Small intestine (tissue), 16 donors: ENCODE measurements at places on chromosomes 11 and 22. TPM values are rescaled to one million over a fixed set of nuclear protein-coding genes. Genes with fewer than 3 reads are reported as not detected.

DNA sequence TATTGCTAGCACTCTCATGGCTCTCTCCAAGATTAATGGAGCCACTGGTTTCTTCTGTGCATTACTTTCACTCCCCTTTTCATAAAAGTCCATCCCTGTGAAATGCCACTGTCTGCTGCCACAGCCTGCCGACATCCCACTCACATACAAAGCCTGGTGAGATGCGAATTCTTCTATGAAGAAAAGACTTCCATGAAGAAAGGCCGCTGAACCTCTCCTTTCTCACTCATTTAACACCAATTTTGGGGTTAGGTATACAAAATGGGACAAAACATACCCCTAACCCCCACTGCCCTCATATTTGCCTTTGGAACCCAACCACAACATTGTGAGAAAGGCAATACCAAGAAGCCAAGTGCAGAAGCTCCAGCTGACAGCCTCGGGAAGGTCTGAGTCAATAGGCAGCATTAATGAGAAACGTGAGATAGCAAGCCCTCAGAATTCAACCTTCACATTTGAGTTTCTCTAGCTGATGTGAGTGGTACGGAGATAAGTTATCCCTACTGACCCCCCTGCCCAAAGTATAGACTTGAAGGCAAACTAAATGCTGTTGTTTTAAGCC lies 156.4 kb downstream of the ATG16L2 start:
- H3K4me3 ChIP-seq, result no peak overlapping the region
- DNase-seq, result no peak
- H3K4me1 ChIP-seq, result peaks cover 6% of the 10 kb centered on the region
- H3K36me3 ChIP-seq, result no peaks in the 10 kb centered on the region

DNA sequence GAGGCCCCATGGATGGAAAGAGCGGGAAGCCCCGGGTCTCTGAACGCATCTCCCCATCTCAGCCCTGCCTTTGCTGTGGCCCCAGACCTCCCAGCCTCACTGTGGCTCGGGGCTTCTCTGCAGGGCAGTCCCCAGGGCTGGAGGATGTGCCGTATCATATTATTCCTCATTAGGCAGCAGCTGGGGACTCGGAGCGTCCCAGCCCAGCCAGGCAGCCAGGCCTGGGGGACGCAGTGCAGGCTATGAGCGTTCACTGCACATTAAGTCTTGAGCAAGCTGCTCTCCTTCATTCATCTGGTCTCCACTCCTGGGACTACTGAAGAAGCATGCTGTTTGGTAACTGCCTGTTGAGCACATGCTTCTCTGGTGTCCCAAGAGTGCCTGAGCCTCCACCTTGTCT lies 226.8 kb upstream of the TBCEL start:
- no peak for DNase-seq
- no peaks in the 10 kb centered on the region for H3K4me1 ChIP-seq
- H3K27me3 ChIP-seq, result no peaks in the 10 kb centered on the region
- H3K36me3 ChIP-seq, result no peaks in the 10 kb centered on the region

GRCh38 chr11:115428306-115428705 lies 75.9 kb downstream of the CADM1 start:
- DNase-seq, result no peak
- H3K36me3 ChIP-seq, result no peaks in the 10 kb centered on the region
- no peaks in the 10 kb centered on the region for H3K4me1 ChIP-seq
- no peak overlapping the region for H3K27ac ChIP-seq
- no peaks in the 10 kb centered on the region for H3K27me3 ChIP-seq

- H3K4me1 ChIP-seq, result no peaks in the 10 kb centered on the region
- H3K27ac ChIP-seq, result no peak overlapping the region
- no peaks in the 10 kb centered on the region for H3K36me3 ChIP-seq
- no peak overlapping the region for H3K4me3 ChIP-seq
Observed at GRCh38 chr11:3803726-3804495, 4.4 kb upstream of the PGAP2 start.

DNA sequence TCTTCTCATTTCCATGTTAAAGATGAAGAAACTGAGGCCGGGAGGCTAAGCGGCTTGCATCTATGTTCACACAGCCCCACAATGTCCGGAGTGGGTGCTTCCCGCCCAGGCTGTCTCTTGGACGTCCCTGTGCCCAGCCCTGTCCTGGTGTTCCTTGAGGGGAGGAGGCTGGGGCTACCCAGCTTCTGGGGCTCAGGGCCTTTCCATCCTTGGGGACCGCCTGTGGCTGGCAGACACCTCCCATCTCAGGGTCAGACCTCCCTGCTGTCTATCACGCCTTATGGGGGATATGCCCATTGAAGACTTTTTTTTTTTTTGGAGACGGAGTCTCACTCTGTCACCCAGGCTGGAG lies 95.5 kb downstream of the WNT7B start:
- H3K36me3 ChIP-seq, result no peaks in the 10 kb centered on the region
- H3K27ac ChIP-seq, result no peak overlapping the region
- no peak overlapping the region for H3K4me3 ChIP-seq
- H3K27me3 ChIP-seq, result peaks cover 58% of the 10 kb centered on the region
- DNase-seq, result no peak

DNA sequence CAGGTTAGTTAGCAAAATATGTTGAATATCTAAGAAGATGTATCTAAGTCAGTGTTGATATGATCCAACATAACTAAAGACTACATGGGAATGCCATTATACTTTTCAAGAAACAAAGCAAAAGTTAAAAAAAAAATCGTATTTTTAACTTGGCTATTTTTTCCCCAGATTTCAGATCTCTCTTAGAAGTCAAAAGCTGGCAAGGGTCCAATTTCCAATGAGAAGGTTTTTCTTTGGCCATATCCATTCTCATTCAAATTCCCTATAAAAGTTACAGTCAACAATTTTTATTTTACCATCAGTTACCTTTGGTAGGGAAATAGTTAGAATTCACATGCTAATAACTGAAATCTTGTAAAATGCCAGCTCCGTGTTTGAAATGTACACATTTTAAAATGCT lies 70.5 kb upstream of the FAT3 start:
- no peak for DNase-seq
- H3K27me3 ChIP-seq, result no peaks in the 10 kb centered on the region
- no peak overlapping the region for H3K27ac ChIP-seq
- no peak overlapping the region for H3K4me3 ChIP-seq
- no peaks in the 10 kb centered on the region for H3K4me1 ChIP-seq

- H3K27ac ChIP-seq, result no peak overlapping the region
- no peaks in the 10 kb centered on the region for H3K36me3 ChIP-seq
- peaks cover 2% of the 10 kb centered on the region for H3K4me1 ChIP-seq
- H3K27me3 ChIP-seq, result no peaks in the 10 kb centered on the region
- DNase-seq, result no peak
Observed at GRCh38 chr22:35476341-35476740, 64.3 kb upstream of the RASD2 start.

- DNase-seq, result peak; percentile 85
- no peak overlapping the region for H3K27ac ChIP-seq
Observed at GRCh38 chr11:65884716-65885092, 3.6 kb downstream of the FIBP start.

- H3K4me1 ChIP-seq, result no peaks in the 10 kb centered on the region
- H3K4me3 ChIP-seq, result no peak overlapping the region
- no peak for DNase-seq
- no peaks in the 10 kb centered on the region for H3K36me3 ChIP-seq
- H3K27me3 ChIP-seq, result peaks cover 10% of the 10 kb centered on the region
- H3K27ac ChIP-seq, result no peak overlapping the region
Observed at GRCh38 chr11:112966561-112966960, 5.3 kb downstream of the NCAM1 start.

DNA sequence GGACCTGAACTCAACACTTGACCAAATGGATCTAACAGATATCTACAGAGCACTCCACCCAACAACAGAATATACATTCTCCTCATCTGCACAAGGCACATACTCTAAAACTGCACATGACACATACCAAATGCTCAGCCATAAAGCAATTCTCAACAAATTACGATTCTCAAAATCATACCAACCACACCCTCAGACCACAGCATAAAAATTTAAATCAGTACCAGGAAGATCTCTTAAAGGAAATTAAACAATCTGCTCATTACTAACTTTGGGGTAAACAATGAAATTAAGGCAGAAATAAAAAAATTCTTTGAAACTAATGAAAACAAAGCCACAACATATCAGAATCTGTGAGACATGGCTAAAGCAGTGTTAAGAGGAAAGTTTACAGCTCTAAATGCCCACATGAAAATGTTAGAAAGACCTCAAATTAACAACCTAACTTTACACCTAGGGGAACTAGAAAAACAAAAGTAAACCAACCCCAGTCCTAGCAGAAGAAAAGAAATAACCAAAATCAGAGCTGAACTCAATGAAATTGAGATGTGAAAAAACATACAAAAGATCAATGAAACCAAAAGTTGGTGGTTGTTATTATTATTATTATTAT lies 37.2 kb downstream of the TMEM123 start:
- no peak overlapping the region for H3K27ac ChIP-seq
- no peaks in the 10 kb centered on the region for H3K36me3 ChIP-seq
- H3K4me3 ChIP-seq, result no peak overlapping the region
- H3K4me1 ChIP-seq, result no peaks in the 10 kb centered on the region
- no peak for DNase-seq
- H3K27me3 ChIP-seq, result no peaks in the 10 kb centered on the region

DNA sequence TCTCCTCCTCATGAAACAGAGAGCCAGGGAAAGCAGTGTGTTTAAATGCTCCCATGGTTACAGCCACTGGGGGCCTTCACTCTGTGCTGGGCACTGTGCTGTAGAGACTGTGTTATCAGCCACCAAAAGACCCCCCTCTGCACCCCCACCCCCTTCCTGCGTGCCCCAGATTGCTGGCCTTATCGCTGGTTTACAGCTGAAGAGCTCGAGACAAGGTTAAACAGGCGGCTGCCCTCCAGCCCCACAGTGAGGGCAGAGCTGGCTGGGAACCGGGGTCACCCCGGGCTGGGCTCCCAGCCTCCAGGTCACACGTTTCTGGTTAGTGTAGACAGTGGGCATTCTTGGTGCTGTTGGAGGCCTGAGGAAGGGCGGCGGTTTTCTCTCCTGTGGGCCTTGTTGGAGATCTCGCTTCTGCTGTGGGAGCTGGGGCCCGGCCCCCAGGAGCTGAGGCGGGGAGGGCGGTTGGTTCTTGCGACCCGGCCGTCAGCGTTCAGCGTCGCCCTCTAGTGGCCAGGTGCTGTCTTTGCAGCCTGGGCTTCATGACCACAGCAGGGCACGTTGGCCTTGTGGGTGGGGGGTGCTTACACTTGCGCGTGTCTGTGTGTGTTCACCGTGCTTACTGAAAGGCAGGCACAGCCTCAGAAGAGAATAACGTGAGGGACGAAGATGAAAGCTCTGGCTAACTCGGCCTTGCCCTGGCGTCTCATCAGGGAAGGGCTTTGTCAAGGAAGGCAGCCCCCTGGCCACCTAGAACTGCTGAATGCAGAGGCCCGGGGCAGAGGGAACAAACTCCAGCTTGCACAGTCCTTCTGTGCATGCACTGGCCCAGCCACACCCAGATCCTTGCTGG lies 40.8 kb downstream of the TBC1D22A start:
- H3K27me3 ChIP-seq, result no peaks in the 10 kb centered on the region
- peak; percentile 83 for DNase-seq
- H3K27ac ChIP-seq, result no peak overlapping the region
- peaks cover 59% of the 10 kb centered on the region for H3K36me3 ChIP-seq

DNA sequence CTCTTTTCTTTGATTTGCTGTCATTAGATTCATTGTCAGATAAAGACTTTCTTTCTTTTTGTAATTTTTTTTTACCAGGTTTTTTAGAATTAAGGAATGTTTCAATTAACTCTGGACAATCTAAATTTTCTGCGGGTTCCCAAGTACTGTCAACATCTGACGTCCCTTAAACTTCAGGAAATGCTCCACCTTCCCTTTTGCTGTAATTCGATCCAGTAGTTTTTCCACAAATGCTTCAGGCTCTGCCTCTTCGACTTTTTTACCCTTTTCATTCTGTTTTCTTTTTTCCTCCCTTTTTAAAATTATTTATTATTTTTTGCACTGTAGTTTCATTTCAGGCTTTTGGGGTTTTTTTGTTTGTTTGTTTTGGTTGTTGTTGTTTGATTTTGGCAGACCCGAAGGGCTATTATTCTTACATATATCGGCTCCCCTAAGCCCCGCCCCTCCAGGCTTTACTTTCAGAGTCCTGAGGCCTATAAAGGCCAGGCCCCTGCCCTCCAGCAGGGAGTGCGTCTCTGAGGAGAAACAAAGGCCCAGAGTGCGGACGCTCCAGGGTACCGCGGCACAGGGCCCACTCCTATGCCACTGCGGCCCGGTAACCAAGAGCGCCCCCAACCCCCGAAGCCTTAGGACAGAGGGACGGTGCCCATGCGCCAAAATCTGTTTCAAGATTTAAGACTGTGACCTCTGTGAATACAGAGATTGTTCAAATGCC lies 116.4 kb downstream of the TYR start:
- H3K4me1 ChIP-seq, result no peaks in the 10 kb centered on the region
- H3K4me3 ChIP-seq, result no peak overlapping the region
- H3K27ac ChIP-seq, result no peak overlapping the region
- DNase-seq, result no peak
- H3K27me3 ChIP-seq, result no peaks in the 10 kb centered on the region

GRCh38 chr11:827146-827896 lies 398 bp upstream of the CRACR2B start:
- peak overlapping the region; percentile 75 for H3K4me3 ChIP-seq
- peaks cover 37% of the 10 kb centered on the region for H3K36me3 ChIP-seq
- peak overlapping the region; percentile 92 for H3K27ac ChIP-seq
- H3K4me1 ChIP-seq, result peaks cover 77% of the 10 kb centered on the region

GRCh38 chr11:8345179-8345578 lies 81.5 kb upstream of the LMO1 start:
- H3K4me3 ChIP-seq, result no peak overlapping the region
- DNase-seq, result no peak
- H3K36me3 ChIP-seq, result no peaks in the 10 kb centered on the region
- H3K4me1 ChIP-seq, result no peaks in the 10 kb centered on the region
- H3K27me3 ChIP-seq, result no peaks in the 10 kb centered on the region

DNA sequence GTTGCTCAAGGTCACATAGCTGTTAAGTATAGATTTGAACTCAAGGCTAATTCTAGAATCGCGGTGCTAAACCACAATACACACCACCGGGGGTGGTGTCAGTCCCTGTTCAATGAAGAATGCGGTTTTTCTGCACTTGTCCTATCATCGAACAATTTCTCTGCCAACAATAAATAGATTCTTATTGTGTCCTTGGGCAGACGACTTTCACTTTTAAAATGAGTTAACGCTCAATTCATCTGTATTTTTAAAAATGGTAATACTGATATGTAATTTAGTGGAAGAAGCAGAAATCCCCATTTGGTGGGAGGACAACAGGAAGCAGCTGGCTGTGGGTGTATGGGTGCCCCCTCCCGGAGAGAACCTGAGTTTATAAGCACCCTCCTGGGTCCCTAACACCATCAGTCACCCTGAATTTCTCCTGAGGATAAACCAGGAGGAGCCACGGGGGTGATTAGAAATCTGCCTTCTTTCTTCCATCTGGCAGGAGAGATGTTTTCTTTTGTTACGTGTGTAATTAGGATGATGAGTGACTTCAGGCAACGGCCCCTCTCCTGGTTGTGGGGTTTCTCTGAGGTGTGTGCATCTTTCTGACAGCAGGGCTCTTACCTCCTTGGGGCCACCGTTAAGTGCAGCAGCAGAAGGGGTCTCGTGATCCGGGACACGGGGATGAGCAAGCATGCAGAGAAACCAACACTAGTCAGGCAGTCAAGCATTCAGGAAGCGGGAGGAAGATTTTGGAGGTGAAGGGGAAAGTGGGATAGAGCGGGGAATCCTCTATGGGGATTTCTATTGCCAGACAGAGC lies 87.7 kb downstream of the GRAMD1B start:
- DNase-seq, result no peak
- H3K27ac ChIP-seq, result no peak overlapping the region
- H3K4me1 ChIP-seq, result no peaks in the 10 kb centered on the region
- H3K27me3 ChIP-seq, result no peaks in the 10 kb centered on the region

Gene TECTA
- polyA plus RNA-seq, result not detected

Gene OTUB1
- 80.2 TPM for polyA plus RNA-seq

Gene RASD2
- polyA plus RNA-seq, result 0.54 TPM

Gene RASSF10
- not detected for polyA plus RNA-seq

Gene MFNG
- polyA plus RNA-seq, result 19.2 TPM

Gene FHIP1B
- polyA plus RNA-seq, result 142 TPM

Gene BTG4
- not detected for polyA plus RNA-seq

Gene CRYBB2
- 0.39 TPM for polyA plus RNA-seq

Gene MTMR3
- 31.8 TPM for polyA plus RNA-seq

Gene STK33
- polyA plus RNA-seq, result 2.6 TPM
